ENCODE measurements at places on chromosomes 6 and 20.

DNA sequence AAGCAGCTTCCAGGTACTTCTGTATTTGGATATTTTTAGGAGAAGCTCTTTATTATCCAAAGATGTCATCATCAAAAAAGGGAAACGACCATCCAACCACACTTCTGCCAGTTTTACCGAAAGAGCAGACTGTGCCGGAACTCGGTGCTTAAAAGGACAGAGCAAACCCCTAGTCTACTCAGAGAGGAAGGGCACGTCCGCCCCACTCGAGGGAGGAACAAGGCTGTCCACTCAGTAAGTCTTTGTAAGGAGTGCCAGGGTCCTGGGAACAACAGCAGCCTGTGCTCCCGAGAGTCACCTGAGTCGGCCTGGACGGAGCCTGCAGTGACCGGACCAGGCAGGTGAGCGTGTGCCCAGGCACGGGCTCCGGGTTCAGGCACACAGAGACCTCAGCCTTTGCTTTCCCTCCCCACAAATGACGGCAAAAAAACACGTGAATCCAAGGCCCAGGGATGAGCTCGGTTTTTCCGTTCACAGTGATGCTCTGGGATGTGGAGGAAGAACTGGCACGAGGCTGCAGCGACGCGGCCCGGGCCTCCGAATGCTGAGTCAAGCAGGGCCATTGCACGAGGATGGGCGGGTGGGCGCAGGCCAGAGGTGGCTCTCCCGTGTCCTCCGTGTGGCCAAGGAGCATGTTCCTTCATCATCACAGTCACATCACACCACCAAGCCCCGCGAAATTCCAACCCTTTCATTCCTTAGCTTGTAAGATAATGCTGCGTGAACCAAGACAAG lies 17.4 kb upstream of the SLCO4A1 start:
- no peak for DNase-seq

DNA sequence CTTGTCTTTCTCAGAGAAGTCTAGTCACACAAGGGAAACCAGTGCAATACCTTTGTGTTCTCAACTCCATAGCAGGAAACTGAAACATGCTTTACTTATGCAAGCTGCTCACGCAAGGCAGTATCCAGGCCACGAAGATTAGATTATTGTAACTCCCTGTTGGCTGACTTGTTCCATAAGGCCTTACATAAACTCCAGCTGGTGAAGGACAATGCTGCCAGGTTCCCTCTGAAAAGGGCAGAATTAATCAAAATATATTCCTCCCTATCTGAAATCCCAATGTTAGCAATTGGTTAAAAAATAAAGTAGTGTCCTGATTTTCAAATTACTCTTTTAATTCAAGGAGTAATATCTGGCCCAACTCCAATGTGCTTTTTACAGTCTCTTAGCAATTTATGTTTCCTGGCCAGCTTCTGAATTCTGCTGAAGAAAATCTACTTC lies 966.6 kb downstream of the HACE1 start:
- no peak for DNase-seq

DNA sequence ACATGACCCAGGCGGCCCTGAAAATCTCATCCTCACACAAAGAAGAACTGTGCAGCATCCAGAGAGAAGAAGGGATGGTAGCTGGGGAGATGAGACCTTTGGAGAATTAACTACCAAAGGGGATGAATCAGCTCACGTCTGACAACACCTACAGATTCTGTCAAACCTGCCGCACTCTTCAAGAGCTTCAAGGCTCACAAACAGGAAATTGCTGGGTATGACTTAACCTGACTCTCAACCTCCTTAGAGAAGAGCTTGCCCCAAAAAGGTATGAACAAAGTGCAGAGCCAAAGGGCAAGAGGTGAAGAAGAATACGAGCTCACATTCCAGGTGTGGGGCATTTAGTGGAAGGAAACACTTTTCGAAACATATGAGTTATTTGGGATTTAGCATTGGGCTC lies 139.8 kb downstream of the BACH2 start:
- DNase-seq: no peak

DNA sequence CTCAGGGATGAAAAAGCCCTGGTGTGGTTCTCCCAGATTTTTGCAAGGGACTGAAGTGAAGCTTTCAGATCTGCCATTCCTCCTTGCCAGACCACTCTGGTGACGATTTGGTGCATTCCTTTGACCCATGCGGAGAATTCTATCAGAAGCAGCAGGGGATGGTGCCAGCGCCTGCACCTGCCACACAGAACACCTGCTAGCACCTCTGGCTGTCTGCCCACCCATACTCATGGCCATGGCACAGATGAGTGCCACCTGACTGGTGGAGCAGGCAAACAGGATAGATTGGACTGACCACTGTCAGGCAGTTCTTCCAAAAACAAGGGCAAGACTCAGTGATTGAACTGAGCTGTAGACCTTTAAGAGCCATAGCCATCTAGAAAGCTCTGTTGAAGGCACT lies 107.1 kb downstream of the CDYL start:
- no peak for DNase-seq

- DNase-seq: no peak
Measured at GRCh38 chr20:24791953-24792352, 157.1 kb upstream of the CST7 start.

GRCh38 chr20:22826306-22827230 lies 208.5 kb upstream of the SSTR4 start:
- DNase-seq: no peak

- DNase-seq: no peak
Measured at GRCh38 chr20:11496380-11496779, 421.3 kb upstream of the BTBD3 start.

GRCh38 chr6:4802312-4802935 lies 26.2 kb downstream of the CDYL start:
- no peak for DNase-seq

DNA sequence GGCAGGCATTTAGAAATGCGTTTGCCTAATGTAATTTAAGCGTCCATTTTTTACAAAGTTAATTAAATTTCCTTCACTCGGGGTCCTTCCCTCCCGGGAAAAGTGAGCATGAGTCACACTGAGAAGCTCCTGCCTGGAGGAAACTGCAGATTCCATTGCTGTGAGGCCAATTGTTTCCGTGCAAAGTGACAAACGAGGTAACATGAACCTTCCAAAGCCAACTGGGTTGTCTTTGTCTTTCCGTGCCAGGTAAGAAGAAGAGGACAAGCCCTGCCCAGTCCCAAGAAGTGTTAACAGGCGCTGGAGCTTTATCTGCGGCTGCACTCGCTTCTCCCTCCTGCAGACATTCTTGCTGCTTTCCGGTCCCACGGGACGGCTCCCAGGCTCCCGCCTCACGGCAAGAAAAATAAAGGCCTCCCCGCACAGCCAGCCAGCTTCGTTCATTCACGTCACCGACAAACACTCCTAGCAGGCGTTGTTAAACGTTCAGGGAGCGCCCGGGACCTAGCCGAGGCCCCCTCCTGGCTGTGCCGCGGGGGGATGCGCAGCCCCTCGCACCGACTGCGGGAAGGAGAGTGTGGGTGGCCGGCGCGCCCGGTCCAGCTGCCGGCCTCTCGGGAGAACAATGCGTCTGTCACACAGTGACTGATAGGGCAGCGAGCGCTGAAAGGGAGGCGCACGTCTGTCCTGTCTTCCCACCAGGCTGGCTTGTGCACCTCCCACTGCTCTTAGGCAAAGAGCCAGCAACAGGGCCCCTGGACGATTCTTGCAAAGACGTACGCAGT lies 61.5 kb upstream of the HDDC2 start:
- DNase-seq: peak; percentile 86

- DNase-seq: no peak
Measured at GRCh38 chr6:56040889-56041301, 165.5 kb upstream of the BMP5 start.

DNA sequence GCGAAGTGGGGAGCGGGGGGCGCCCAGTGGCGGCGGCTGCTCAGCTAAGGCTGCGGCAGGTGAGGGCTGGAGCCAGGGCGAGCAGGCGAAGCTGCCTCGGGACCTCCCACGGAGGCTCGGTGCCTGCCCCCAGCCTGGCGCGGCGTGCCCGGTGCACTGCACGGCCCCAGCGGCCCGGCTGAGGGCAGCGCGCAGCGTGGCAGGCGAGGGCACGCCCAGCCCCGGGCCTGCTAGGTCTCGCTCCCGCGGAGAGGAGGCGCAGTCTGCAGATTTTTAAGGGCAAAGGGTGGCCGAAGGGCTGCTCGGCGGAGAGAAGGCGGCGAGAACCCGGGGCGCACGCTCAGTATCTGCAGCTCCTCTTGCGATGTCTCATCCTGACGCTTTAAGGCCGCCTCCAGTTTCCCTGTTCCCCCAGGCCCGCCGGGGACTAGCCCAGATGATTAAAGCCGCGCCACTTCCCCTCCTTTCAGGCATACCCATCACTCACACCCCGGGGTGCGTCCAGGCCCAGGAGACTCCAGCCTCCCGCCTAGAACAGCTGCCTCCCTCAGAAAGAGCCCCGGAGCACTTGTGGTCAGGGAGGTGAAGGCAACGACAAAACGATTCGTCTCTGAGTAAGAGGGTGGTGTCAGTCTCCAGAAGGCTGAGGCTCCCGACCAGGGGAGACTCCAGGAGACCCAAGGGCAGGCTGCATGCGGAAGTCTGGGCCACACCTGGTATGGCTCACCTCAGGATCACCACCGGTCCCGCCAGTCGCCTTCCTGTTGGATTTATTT lies at the start of gene FERMT1:
TSS of gene FERMT1 (minus strand) at position 158 of the 776 bp plus-strand sequence. CDS start 3,476 bp downstream, outside the sequence.
- no peak for DNase-seq

DNA sequence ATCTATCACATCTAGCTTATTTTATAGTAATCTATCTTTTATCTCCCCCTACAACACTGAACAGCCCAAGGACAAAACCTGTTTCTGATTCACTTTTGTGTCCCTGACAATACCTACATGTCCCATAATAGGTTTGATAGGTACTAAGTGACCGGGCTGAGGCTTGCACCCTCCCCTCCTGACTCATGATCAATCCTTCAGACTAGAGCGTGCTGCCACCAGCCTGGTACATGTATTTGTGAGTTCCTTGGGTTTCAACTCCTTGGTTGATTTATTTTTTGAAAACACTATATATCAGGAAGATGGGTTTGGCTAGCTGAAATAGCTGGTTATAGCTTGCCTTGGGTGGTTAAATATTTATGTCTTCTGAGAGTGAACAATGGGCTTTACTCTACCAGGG lies 41.6 kb upstream of the RAB23 start:
- no peak for DNase-seq

- DNase-seq: no peak
Measured at GRCh38 chr20:48949304-48950170, 28.0 kb downstream of the ARFGEF2 start.

GRCh38 chr6:40779409-40779808 lies 192.2 kb upstream of the LRFN2 start:
- DNase-seq: no peak

DNA sequence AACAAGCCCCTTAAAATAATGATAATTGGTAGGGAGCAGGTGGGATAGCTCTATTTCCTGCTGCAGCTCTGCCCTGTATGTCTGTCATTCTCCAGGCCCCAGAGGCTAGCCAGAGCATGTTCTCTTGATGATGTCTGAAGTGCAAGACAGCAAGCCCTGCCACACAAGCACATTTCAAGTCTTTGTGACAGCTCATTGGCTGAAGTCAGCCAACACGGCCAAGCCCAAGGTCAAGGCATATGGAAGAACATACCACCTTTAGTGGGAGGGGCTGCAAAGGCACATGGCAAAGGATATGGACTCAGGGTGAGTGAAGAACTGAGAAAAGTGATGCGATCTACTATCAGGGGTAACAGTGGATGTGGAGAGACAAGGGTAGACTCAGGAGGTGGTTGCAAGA lies 116.1 kb downstream of the PRND start:
- no peak for DNase-seq

- DNase-seq: no peak
Measured at GRCh38 chr20:46690219-46691106, 1.2 kb upstream of the TP53RK start.

DNA sequence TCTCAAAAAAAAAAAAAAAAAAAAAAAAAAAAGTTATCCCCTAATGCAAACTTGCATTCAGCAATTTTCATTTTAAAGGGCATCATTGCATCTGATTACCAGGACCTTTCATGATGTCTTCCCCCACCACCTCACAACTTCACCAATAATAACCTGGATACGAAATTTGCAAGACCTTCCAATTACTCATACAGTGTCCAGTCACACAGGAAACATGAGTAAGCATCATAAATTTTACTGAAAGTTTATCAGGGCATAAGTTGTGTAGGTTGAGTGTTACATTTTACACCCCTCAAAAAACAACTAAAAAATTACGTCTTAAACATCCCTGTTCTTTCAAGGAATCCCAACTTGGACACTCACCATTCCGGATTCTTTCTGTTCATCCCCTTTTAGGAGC lies 79.1 kb upstream of the ANKEF1 start:
- DNase-seq: no peak

DNA sequence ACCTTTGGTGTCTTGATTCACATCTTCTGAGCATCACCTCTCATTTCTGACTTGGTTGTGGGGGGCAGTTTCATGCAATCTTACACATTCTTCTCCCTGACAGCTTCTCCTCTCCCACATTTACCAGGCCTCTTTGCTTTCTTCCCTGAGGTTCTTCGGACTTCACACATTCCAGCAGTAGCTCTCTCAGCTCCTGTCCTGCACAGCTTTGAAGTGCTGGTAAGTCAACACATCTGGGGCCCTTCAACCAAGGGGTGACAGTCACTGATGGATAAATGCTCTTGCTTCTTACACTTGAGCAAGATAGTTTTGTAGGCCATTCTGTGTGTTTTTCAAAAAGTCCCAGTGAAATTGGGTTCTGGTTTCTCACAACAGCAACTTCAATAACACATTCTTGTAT lies 2.5 kb upstream of the SLC35B3 start:
- no peak for DNase-seq

GRCh38 chr6:163860287-163861081 lies 446.0 kb downstream of the QKI start:
- DNase-seq: no peak

GRCh38 chr6:152173321-152173720 lies 365.8 kb downstream of the ESR1 start:
- DNase-seq: no peak

- DNase-seq: no peak
Measured at GRCh38 chr6:166775180-166775922, 148.3 kb upstream of the RPS6KA2 start.

GRCh38 chr6:119207327-119207726 lies 128.9 kb upstream of the FAM184A start:
- DNase-seq: no peak

GRCh38 chr20:21167261-21167660 lies 41.4 kb downstream of the KIZ start:
- no peak for DNase-seq

DNA sequence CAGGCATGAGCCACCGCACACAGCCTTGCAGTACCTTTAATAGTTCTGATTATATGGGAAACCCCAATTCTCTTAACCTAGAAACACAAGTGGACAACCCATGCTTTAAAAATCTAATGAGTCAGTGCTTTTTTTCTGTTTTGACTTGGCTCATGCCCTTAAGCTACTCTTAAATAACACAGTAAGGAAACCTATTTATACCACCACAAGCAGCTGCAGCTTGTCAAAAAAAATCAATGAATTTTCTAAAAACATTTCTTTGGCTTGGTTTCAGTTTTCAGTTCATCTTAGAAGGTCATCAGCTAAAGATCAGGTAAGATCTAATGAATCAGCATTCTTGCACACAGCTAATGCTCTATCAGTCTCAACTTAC lies 124.1 kb upstream of the DST start:
- DNase-seq: peak; percentile 42

Data from brain pericyte (primary cell).